WTC11 (cell line): ENCODE measurements at places on chromosomes 11 and 22. TPM values are rescaled to one million over a fixed set of nuclear protein-coding genes. Genes with fewer than 3 reads are reported as not detected.

Gene MICALL1
- total RNA-seq: 34.1 to 47.2 TPM (median 38.6 TPM) in 3 replicates

DNA sequence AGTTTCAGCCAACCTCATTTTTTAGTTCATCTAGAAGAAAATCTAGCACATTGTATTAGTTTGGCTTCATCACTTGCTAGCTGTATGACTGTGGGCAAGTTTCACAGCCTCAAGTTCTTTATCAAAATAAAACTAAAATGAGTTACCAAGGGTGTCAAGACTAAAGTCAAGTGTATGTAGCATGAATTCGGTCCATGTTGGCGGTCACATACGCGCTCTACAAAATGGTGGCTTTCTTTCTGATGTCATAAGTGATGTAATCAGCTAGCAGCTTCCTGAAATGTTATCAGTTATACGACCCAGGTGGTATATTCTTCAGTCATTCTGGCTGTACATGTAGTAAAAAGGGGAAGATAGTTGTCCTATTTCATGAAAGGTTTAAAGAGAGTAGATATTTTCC, 50.5 kb downstream of the POLD3 start:
- H3K27ac ChIP-seq: no peak overlapping the region
- no peak overlapping the region for H3K4me3 ChIP-seq
- H3K27me3 ChIP-seq: no peaks in the 10 kb centered on the region
- peaks cover 21% of the 10 kb centered on the region for H3K36me3 ChIP-seq

- DNase-seq: no peak
- peaks cover 11% of the 10 kb centered on the region for H3K27me3 ChIP-seq
- no peaks in the 10 kb centered on the region for H3K36me3 ChIP-seq
- peaks cover 25% of the 10 kb centered on the region for H3K4me1 ChIP-seq
Measured at GRCh38 chr22:26632422-26633155, 10.8 kb downstream of the CRYBA4 start.

GRCh38 chr22:37684803-37685615, 1.1 kb upstream of the NOL12 start:
- H3K27ac ChIP-seq: no peak overlapping the region
- no peak for DNase-seq
- peaks cover 5% of the 10 kb centered on the region for H3K27me3 ChIP-seq
- H3K4me3 ChIP-seq: peak overlapping the region; percentile 99; the same call in 1 of the 2 replicates
- peaks cover 10% of the 10 kb centered on the region for H3K4me1 ChIP-seq
- peaks cover 7% of the 10 kb centered on the region for H3K36me3 ChIP-seq

- H3K27ac ChIP-seq: no peak overlapping the region
- no peak overlapping the region for H3K4me3 ChIP-seq
- H3K27me3 ChIP-seq: no peaks in the 10 kb centered on the region
- peaks cover 28% of the 10 kb centered on the region for H3K4me1 ChIP-seq
- no peak for DNase-seq
Measured at GRCh38 chr11:78801161-78801884, 226.7 kb upstream of the NARS2 start.

DNA sequence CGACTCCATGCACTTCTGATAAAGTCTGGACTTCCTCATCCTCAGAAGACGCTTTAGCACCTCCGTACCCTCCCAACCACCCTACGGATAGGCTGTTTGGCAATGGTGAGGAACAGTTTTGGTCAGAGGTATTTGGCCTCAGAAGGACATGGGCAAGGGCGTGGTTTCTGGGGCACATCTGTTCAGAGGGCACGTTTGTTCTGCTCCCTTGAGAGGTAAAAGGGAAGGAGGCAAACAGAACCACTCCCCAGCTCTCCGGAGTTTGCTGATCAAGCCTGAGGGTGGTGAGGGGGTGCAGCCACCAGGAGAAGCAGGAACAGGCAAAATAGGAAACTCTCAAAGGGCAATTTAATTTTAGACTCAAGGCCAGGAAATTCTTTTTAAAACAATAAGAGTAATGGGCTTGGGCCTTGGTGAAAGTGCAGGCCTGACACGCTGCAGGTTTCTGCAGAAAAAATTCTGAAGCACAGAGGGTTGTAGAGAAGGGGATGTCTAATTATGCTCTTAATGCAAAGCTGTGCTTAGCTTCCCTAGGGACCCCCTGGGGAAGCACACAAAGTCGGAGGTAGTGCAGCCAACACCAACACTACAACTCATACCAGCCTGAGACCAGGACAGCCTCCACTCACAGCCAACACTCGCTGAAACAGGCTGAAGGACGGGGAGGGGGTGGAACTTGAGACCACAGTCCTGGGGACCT, 23.3 kb downstream of the ETS1 start:
- no peak overlapping the region for H3K4me3 ChIP-seq
- DNase-seq: no peak
- peaks cover 24% of the 10 kb centered on the region for H3K36me3 ChIP-seq
- H3K27ac ChIP-seq: peak overlapping the region; percentile 11; the same call in 1 of the 2 replicates

Gene TRAPPC4
- 65.1 to 75.7 TPM (median 65.5 TPM) in 3 replicates for total RNA-seq

Gene LSP1
- 0.77 to 1.7 TPM (median 1.0 TPM) in 3 replicates for total RNA-seq

GRCh38 chr22:36619797-36620399, 83.7 kb downstream of the CACNG2 start:
- H3K4me1 ChIP-seq: no peaks in the 10 kb centered on the region
- H3K4me3 ChIP-seq: no peak overlapping the region
- H3K36me3 ChIP-seq: no peaks in the 10 kb centered on the region
- peaks cover 8% of the 10 kb centered on the region; the same call in 1 of the 2 replicates for H3K27me3 ChIP-seq
- H3K27ac ChIP-seq: no peak overlapping the region

DNA sequence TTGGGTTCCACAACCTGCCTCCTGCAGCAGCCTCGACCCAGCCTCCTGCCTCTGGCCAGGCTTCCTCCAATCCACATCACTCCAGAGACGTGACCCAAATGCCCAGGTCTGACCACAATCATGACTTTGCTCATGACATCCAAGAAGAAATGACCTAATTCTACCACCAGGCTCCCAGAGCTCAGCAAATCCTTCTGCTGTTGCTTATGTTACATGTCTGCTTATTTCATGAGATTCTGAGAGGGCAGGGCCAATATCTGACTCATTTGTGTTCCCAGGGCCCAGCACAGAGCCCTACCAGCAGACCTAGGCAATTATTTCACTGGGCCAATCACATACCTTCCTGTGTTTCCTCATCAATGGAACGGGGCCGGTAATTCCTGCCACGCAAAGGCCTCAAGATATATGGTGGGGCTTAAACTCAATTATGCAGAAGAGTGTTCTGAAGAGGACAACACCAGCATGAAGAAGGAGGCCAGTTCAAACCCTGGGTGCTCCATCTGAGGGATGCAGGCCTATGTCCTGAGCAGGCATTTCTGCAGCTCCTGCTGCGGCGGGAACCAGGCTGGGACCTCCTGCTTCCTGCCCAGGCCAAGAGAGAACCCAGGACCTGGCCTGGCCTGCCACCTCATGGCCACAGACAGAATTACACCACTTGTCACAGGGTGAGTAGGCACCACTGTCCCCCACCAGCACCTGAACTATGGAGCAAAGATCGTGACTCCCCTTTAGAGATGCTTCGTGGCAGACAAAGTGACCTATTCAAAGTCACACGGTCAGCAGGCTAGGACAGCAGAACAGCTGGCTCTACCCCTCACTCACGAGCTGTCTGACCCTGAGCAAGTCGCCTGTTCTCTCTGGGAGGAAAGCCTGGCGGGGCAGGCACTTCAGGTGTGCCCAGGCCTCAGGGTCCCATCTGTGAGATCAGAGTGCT, 5.9 kb downstream of the CENPM start:
- H3K4me3 ChIP-seq: no peak overlapping the region
- no peaks in the 10 kb centered on the region for H3K27me3 ChIP-seq

GRCh38 chr11:115659061-115659963, 155.1 kb upstream of the CADM1 start:
- H3K4me3 ChIP-seq: peak overlapping the region; percentile 78
- H3K27ac ChIP-seq: no peak overlapping the region
- peaks cover 78% of the 10 kb centered on the region for H3K27me3 ChIP-seq
- DNase-seq: peak; percentile 41

Gene OR4A5
- total RNA-seq: not detected in 3 replicates

DNA sequence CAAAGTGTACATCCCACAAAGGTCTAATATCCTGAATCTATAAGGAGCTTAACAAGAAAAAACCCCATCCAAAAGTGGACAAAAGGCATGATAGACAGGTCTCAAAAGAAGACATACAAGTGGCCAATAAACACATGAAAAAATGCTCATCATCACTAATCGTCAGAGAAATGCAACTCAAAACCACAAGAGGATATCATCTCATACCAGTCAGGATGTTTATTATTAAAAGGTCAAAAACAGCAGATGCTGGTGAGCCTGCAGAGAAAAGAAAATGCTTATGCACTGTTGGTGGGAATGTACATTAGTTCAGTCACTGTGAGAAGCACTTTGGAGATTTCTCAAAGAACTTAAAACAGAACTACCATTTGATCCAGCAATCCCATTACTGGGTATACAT, 12.7 kb downstream of the LGALS12 start:
- DNase-seq: no peak
- no peaks in the 10 kb centered on the region; the same call in 1 of the 2 replicates for H3K27me3 ChIP-seq
- H3K4me3 ChIP-seq: no peak overlapping the region
- H3K36me3 ChIP-seq: peaks cover 37% of the 10 kb centered on the region
- H3K27ac ChIP-seq: no peak overlapping the region
- peaks cover 6% of the 10 kb centered on the region; the same call in 1 of the 2 replicates for H3K4me1 ChIP-seq

DNA sequence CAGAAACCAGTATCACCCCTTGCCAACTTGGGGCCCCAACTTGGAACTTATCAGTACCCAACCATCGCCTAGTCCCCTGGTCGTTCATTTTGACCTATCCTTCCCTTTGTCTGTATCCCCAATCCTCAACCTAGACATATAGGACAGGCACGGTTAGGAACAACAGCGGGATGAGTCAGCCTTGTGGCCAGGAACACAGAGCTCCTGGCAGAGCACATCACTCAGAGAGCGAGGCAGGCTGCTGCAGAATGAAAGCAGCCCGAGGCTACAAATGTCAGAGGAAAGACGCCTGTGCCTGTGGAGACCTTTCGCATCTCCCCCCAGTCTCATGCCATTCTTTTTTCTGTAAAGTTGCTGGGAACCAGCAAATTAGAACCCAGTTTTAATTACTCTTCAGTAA, 14.6 kb downstream of the DKK3 start:
- DNase-seq: no peak
- no peaks in the 10 kb centered on the region for H3K27me3 ChIP-seq
- H3K4me1 ChIP-seq: peaks cover 4% of the 10 kb centered on the region; the same call in 1 of the 2 replicates
- H3K27ac ChIP-seq: no peak overlapping the region

Gene MS4A15
- total RNA-seq: 0.09 to 0.41 TPM (median 0.39 TPM) in 3 replicates

GRCh38 chr11:128893578-128894285, 2.6 kb downstream of the KCNJ5 start:
- peaks cover 18% of the 10 kb centered on the region for H3K4me1 ChIP-seq
- no peak for DNase-seq
- H3K27ac ChIP-seq: no peak overlapping the region

- no peak overlapping the region for H3K27ac ChIP-seq
- H3K4me3 ChIP-seq: no peak overlapping the region
- peaks cover 9% of the 10 kb centered on the region for H3K4me1 ChIP-seq
- peaks cover 2% of the 10 kb centered on the region; the same call in 1 of the 2 replicates for H3K27me3 ChIP-seq
- H3K36me3 ChIP-seq: no peaks in the 10 kb centered on the region
- DNase-seq: no peak
Measured at GRCh38 chr11:120903686-120904085, 120.2 kb upstream of the TBCEL start.

Gene RIC3
- 15.0 to 17.6 TPM (median 15.7 TPM) in 3 replicates for total RNA-seq

DNA sequence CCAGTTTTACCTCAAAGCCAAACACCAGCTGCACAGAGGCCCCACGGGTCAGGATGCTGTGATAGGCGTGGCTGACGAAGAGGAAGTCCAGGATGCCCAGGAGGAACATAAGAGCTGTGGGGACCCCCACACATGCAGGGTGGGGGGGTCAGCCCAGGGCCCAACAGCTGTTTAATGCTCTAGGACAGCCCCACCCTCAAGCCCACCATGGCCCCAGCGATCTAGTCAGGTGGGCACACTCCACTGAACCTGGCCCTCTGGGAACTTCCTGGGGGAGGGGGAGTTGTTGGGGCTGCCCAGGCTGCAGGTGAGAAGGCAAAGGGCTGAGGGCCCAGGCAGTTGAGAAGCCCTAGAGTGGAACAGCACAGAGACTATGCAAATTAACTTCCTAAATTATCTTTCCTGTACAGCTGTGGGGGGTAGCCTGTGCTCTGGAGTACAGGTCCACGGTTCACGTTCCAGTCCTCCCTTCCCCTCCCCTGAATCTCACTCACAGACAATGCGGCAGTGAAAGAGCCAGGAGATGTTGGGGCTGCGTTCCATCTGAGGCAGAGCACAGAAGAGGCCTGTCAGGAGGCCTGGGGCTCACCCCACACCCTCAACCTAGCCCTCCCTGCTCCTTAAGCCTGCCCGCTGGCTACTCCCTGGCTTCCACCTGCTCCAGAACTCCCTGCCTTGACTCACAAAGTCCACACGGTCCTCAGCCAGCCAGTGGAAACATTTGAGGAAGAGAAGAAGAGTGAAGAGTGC, 1.9 kb downstream of the SYVN1 start:
- peak overlapping the region; percentile 98 for H3K4me3 ChIP-seq
- H3K27ac ChIP-seq: 0 out of 2 replicates have a peak overlapping the region, but pooled peaks have one; percentile 60
- peaks cover 16% of the 10 kb centered on the region for H3K36me3 ChIP-seq
- no peak for DNase-seq

GRCh38 chr11:69325446-69325845, 31.5 kb downstream of the MYEOV start:
- H3K4me1 ChIP-seq: peaks cover 8% of the 10 kb centered on the region
- H3K4me3 ChIP-seq: no peak overlapping the region
- DNase-seq: no peak
- H3K36me3 ChIP-seq: no peaks in the 10 kb centered on the region
- H3K27ac ChIP-seq: no peak overlapping the region
- no peaks in the 10 kb centered on the region for H3K27me3 ChIP-seq

- peaks cover 7% of the 10 kb centered on the region for H3K27me3 ChIP-seq
- peaks cover 5% of the 10 kb centered on the region; the same call in 1 of the 2 replicates for H3K36me3 ChIP-seq
- no peak overlapping the region for H3K4me3 ChIP-seq
- H3K27ac ChIP-seq: no peak overlapping the region
- peak; percentile 8 for DNase-seq
Measured at GRCh38 chr11:532527-532985, 2.8 kb downstream of the HRAS start.

- H3K4me1 ChIP-seq: peaks cover 8% of the 10 kb centered on the region
- DNase-seq: no peak
- H3K36me3 ChIP-seq: no peaks in the 10 kb centered on the region
- H3K4me3 ChIP-seq: no peak overlapping the region
- H3K27ac ChIP-seq: peak overlapping the region; percentile 0; the same call in 1 of the 2 replicates
Measured at GRCh38 chr11:9357041-9357440, 27.4 kb upstream of the IPO7 start.

Gene OR8U1
- total RNA-seq: not detected in 3 replicates

Gene UBQLN3
- not detected in 3 replicates for total RNA-seq

Gene FAM111B
- 16.3 to 25.5 TPM (median 17.7 TPM) in 3 replicates for total RNA-seq

GRCh38 chr11:48101958-48102357, 114.7 kb upstream of the OR4B1 start:
- H3K27ac ChIP-seq: peak overlapping the region; percentile 45; the same call in 1 of the 2 replicates
- H3K4me1 ChIP-seq: peaks cover 32% of the 10 kb centered on the region
- H3K4me3 ChIP-seq: no peak overlapping the region
- DNase-seq: no peak
